Activated CD8-positive, alpha-beta memory T cell treated with anti-CD3 and anti-CD28 coated beads for 4 hours (primary cell): ENCODE measurements at places on chromosomes 2 and 18.

DNA sequence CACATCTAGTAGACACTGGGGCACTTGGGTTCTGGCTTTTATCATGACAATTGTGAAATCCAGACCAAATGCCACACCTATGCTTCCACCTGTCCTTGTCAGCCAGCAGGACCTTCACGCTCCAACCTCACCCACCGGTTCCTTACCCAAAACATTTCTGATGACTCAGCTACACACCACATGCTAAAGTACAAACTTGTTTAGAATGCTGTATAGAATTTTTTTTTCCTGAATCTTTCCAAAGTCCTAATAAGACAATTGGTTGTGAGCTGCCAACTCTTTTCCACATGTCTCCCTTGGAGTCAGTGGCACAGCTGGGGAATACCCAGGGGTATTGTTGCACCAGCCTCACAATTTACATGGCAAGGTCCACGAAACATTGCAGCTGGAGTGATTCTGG, 75.5 kb upstream of the LPIN2 start:
- no peak for DNase-seq

GRCh38 chr2:43303889-43304288, 77.5 kb upstream of the ZFP36L2 start:
- no peak for DNase-seq

DNA sequence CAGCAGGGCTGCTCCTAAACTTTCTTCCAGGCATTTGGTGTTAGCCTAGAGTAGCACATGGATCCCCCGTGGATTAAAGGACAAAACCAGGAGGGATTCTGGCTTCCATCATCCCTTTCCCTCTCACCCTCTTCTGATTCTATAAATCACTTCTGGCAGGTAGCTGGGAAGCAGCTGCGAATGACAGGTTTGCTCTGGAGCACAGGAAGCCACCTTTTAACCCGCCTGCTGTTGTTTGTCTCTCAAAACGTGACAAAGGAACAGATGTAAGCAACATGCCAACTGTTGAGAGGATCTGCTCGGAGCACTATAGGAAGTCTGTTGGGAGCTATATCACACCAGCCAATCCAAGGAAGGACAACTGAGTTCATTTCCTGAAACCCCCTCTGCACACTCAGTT, 101.9 kb downstream of the ACTR2 start:
- DNase-seq = no peak

- no peak for DNase-seq
Measured at GRCh38 chr18:31679791-31680432, 4.5 kb downstream of the B4GALT6 start.

GRCh38 chr2:134465228-134466105, 211.6 kb downstream of the MGAT5 start:
- no peak for DNase-seq

DNA sequence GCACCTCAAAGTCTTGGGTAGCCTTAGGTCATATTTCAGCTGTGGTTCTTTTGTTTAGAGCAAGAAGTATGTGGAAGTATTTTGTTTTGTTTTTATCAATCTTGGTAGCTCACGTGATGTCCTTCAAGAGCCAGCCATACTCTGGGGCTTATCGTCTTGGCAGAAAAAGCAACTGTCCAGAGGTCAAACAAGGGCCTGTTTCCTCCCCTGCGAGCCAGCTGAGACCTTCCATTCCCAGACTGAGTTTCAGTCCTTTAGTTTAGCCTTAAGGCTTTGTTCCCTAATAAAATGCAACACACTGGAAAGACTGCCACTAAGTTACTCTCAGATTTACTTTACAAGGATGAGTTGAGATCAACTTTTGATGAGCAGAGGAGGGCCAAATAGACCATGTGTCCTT, 63.5 kb downstream of the TXNL1 start:
- DNase-seq = no peak

- DNase-seq = no peak
Measured at GRCh38 chr18:59646228-59646962, 50.8 kb downstream of the CCBE1 start.

DNA sequence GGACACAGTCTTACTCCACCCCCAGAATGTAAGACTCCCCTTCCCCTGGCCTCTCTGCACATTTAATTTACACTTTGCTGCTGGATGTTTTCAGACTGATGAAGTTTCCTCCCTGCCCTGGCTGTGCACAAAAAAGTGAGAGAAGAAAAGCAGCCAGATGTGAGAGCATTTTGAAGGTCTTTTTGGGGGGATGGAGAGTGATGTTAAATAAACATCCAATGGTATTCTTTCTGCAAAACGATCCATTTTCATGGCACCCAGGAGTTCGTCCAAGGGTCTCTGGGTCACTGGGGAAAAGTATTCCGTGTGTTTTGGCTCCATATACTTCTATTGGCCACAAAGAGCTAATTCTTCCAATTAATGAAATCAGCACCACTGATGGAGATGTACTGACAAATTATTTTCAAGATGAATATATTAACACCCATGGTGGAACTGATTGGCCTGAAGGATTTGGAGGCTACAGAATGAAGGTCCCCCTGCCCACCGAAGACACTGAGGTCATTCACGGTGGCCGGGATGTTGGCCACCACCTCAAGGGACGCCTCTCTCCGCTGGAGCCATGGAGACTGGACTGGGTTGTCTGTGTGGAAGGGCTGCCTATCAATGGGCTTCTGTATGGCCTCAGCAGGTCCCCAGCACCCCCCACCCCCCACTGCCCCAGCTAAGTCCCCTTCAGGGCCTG, 107.6 kb upstream of the PKDCC start:
- no peak for DNase-seq

DNA sequence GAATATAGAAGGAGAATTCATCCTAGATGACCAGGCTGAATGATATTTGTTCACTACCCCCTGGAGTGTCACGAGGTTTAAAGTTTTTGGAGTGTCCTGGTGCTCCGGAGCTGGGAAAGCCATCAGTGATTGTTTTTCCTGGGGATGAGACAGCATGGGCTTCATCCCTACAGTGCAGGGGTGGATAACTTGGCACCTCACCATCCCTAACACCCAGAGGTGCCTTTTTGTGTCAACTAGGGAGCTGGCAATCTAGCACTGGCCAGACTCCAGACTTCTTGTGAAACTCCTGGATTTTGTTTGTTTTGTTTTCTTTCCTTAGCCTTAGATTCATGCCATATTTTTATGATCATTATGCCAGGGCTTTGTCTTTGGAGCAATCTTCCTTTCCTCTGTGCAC, 164.8 kb downstream of the PRKCE start:
- DNase-seq = no peak

DNA sequence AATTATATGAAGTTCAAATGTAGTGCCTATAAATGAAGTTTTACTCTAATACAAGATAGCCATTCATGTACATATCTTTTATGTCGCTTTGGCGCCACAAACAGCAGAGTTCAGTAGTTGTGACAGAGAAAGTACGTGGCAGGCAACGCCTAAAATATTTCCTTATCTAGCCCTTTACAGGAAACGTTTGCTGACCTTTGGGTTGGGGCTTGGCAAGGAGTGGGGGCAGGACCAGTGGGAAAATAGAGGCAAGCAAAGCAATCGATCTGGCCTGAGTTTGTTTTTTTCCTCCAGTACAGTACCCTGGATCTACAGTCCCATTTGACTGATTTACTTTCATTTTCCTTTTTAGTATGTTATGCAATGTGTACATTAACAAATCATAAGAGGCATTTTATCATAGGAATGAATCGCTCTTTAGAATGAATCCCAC, 13.1 kb downstream of the CCDC68 start:
- DNase-seq = no peak

DNA sequence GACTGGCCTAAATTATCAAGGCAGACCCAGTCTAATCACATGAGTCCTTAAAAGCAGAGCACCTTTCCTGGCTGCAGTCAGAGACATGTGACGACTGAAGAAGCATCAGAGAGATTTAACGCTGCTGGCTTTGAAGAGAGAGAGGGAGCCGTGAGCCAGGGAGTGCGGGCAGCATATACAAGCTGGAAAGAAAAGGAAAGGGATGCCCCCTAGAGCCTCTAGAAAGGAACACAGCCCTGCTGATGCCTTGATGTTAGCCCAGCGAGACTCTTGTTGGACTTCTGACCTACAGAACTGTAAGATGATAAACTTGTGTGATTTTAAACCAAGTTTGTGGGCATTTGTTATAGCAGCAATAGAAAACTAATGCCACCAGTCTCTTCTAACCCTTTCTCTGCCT, 58.1 kb downstream of the HEATR5B start:
- no peak for DNase-seq

GRCh38 chr18:54734059-54734458, 94.2 kb upstream of the RAB27B start:
- no peak for DNase-seq

DNA sequence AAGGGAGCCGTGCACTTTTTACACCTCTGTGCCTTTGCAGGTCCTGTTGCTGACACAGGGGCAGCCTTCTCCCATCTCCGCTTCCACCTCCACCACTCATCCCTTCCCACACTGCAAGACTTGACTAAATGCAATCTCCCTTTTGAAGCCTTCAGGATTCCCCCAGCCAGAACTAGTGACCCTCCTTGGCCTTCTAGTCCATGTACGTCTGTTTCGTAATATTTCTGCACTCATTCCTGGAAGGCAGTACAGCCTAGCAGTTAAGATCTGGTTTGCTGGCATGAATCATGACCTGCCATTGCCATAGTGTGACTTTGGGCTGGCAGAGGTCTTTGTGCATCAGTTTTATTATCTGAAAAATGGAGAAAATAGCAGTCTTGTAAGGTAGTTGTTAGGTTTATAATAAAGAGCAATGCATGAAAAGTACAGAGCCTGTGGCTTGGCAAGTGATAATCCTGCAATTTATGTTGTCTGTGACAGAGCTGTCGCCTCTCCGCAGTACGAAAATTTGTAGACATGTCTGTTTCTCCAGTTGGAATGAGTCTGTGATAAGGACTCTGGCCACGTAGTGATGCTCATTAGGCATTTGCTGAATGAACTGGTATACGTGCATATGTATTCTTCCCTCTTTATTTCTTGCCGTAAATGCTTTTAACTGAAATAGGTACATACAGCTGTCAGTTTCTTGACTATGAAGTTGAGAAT, 36.7 kb downstream of the NCK2 start:
- no peak for DNase-seq

DNA sequence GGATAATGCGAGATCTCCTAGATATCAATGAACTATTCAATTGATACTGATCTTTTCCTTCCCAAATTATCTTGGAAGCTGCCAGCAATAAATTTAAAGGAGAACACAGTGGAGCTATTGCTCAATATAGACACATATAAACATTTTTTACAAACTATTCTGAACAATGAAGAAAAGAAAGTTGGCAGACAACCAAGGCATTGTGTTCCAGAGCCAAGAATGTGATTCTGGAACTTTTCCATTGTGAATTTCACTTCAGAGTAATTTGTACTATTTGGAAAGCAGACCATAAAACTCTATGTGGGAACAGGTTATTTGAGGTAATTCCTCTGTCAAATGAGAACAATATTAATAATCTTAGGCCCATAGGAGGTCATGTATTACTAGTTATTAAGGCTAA, 588.2 kb downstream of the IRS1 start:
- DNase-seq = no peak

DNA sequence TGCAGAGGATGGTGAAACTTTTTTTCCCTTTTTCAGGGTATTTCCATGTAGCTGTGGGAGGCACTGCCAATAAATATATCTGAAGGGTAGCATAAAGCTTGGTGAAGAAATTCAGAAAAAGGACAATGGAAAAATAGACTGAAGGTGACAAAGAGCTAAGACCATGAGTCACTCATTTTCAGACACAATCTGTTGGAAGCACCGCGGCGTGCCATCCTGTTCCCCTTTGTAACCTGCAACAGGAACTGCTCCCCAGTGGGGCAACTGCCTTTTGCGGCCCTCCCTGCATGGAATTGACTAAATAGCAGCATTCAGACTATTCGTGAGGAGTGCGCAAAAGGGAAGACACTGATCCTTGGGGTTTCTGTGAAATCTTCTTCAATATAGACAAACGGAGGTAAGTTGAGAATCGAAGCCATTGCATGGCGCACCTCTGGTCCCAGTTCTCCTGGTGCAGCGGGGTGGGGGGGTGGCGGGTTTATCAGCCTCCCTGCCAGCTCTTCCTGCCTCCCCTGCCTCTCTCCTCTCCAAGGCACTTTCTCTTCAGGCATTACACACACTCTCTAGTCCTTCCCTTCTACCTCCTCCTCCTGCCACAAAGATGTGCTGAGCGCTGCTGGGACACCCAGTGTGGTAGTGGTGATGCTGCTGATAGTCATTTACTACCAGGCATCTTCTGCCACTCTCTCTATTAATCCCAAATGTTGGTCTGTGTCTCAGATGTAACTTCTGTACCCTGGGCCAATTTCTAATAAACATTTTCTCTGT, 126.2 kb upstream of the TMEM200C start:
- DNase-seq = no peak

GRCh38 chr2:186099826-186100225, 361.2 kb downstream of the FSIP2 start:
- no peak for DNase-seq

- DNase-seq = no peak
Measured at GRCh38 chr2:127511917-127512316, 14.4 kb downstream of the IWS1 start.

GRCh38 chr2:217421834-217422233, 562.0 kb upstream of the TNP1 start:
- no peak for DNase-seq

DNA sequence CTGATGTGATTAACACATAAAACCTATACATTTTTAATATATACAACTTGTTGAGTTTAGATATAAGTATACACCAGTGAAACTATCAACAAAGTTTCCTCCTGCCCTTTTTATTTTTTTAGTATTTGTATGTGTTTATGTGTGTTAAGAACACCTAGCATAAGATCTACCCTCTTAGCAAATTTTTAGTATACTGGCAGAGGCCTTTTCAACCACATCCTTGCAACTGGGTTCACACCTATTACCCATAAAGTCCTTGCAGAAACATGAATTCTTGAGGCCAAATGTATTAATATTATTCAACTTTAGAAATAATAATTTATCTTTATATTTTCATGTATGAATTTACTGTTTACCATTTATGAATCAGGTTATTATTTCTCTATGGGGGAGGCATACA, 119.7 kb upstream of the CRIM1 start:
- DNase-seq = no peak

DNA sequence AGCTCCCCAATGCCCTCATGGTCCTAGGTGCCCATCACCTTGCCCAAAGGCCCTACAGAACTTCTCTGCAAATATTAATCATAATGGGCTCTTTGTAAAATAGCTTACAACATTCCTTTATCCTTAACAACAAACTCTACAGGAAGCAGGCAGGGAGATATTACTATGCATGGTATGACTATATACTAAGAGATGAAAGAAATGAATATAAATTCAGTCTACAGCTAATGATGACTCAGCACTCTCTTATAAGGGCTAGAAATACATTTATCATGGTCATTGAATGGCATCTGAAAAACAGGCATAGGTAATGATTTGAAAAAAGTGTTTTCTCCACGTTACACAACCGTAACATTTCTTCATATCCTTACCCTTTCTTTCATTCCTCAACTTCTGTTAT, 254.8 kb upstream of the DSEL start:
- no peak for DNase-seq
